Cardiac muscle cell (in vitro differentiated cells and primary cell): ENCODE measurements at places on chromosomes 2 and 18.

- peak; percentile 49 for DNase-seq
These were observed 18.2 kb downstream of the SLC4A1AP start for GRCh38 chr2:27681841-27682240.

DNA sequence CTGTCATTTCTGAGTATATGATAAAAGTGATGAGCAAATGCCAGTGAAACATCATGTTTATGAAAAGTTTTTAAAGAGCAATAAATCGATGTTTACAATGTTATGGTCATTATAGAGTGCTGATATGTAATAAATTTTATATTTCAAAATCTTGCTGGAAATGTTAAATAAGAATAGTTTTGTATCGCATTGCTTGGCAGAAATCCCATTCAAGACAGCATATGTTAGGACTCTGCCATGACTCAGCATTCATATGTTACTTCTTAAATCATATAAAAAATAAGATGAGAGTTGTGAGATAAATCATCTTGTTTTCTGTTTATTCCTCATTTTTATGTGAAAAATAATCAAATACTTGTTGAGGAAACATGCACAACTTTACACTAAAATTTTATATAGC, 949.9 kb upstream of the NRXN1 start:
- no peak for DNase-seq

DNA sequence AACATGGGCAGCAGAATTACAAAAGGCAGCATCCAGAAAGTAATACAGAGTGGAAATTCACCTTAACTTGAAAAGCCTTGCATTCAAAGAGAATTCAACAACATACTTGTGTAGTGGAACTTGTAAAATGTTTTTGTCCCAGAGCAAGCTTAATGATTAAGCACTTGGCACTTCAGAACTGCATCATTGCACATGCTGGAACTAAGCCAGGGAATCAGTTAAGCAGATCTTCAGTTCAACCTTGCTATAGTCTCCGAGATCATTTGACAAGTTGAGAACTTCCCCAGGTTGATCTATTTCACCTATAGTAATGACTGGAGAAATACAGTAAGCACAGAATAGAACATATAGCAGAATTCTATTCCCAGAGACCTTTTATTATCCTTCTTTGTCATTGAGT, 1337.2 kb upstream of the NXPH2 start:
- no peak for DNase-seq

GRCh38 chr2:65671670-65672242, 239.4 kb upstream of the SPRED2 start:
- DNase-seq: no peak

DNA sequence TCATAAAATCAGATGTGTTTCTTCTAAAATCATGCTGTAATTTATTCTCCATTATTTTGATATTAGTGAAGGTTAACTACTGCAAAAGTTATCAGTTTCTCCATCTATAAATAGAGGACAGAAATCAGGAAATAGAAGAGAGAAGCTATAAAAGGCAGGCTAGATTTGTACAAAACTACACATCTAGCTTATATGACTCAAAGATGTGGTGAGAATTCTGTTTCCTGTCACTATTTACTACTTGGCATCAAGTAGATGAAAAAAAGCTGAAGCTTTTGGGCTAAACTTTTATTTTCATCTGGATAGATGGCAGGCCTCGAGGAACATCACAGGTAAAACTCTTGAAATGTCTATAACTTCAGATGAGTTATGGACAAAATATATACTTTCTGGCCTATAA, 49.8 kb upstream of the NAB1 start:
- peak; percentile 25 for DNase-seq

GRCh38 chr2:137802038-137802437, 162.2 kb upstream of the HNMT start:
- no peak for DNase-seq

- DNase-seq: no peak
These were observed 30.4 kb downstream of the MYCN start for GRCh38 chr2:15970701-15971100.

GRCh38 chr2:7020468-7020867, 103.3 kb downstream of the RNF144A start:
- no peak for DNase-seq

- no peak for DNase-seq
These were observed 13.4 kb downstream of the NEDD4L start for GRCh38 chr18:58057291-58057965.

DNA sequence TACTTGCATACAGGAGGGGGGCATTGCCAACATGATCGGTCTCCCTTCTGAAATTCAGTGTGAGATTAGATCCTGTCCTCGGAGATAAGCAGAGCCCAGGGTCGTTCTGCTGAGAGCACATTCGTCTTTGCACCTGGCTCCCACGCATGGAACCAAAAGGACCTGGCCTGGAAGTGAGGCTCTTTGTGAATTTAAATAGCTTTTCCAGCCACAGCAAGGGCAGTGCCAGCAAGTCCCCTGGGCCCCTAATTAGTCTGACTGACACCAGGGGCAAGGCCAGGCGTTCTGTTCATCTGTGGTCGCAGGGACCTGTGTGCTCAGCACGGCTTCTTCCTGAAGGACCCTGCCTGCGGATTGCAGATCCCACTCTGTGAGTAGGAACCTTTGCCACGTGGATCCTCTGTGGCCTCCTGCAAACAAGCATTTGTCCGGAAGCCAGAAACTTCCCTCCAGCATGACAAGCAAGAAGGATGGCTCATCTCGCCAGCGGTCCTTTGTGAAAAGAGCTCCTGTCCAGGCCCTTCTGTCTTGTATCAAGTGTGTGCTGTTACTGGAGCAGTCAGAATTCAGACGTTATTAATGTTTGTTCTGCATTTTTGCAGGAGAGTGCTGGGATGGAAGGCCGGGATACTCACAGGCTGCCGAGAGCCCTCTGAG, 128.7 kb downstream of the TPO start:
- no peak for DNase-seq

- DNase-seq: no peak
These were observed 143.5 kb downstream of the PTGR3 start for GRCh38 chr18:75065251-75066000.

DNA sequence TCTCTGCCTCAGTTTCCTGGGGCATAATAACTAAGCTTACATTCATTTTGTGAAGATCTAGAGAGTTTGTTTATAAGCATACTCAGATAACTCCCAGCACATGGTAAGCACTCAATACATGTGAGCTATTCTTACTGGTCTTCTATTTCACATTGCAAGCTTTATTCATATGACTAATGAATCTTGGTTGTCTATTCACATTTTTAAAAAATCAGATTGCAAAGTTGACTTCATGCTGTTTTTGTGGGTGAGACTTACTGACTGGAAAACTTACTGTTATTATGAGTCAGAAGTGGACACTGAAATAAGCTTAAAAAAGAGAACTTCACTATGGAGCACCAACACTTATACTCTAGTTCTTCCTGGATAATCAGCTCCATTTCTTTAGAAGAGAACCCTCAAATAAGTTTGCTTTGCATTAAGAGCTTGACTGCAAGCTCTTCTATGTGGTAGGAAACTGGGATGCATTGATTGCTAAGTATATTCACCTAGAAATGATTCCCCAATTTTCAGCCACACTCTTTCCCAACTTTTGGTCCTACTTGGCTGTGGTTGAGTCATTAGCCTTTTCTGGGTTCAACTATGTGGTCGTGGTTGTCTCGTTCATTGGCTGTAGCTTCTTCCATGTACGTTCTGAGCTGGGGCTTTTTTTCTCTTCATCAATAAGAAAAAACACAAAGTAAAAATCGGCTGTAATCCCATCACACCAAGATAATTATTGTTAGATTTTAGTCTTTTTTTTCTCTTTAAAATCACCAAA, 29.5 kb upstream of the RBMS1 start:
- DNase-seq: no peak

- DNase-seq: no peak
These were observed 869 bp downstream of the USP40 start for GRCh38 chr2:233565685-233566140.
